ENCODE measurements at places on chromosomes 3 and 15.

GRCh38 chr3:124560666-124561215 lies 169.5 kb upstream of the UMPS start:
- DNase-seq = no peak

- DNase-seq = no peak
These were observed 298.9 kb downstream of the LRTM1 start for GRCh38 chr3:54628888-54629441.

GRCh38 chr3:277873-278272 lies 81.3 kb downstream of the CHL1 start:
- DNase-seq = no peak

- no peak for DNase-seq
These were observed 39.0 kb downstream of the GABPB1 start for GRCh38 chr15:50315814-50316630.

DNA sequence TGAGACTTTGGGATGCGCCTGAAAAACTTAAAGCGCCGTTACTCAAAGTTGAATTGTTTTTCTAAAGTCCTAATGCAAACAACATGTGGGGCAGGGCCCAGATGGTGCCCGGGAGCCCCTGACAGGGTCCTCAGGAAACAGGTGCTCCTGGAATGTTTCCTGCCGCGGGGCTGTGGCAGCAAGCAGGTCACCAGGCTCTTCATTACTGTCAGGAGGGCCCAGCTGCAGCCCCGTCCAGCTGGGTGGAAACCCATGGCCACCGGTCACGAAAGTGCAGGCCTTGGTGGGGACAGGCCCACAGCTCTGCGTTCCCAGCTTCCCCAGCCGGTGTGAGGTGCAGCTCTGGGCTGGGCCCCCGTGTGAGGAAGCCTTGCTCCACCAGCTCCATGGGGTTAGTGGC lies 63.9 kb upstream of the GATA2 start:
- no peak for DNase-seq

GRCh38 chr15:69813881-69814280 lies 283.8 kb downstream of the TLE3 start:
- DNase-seq = no peak

GRCh38 chr15:60371175-60372051 lies 26.4 kb downstream of the ANXA2 start:
- DNase-seq = no peak

- no peak for DNase-seq
These were observed 8.6 kb downstream of the SEMA6D start for GRCh38 chr15:47725906-47726305.

GRCh38 chr3:169996063-169996462 lies 29.5 kb downstream of the SEC62 start:
- no peak for DNase-seq

DNA sequence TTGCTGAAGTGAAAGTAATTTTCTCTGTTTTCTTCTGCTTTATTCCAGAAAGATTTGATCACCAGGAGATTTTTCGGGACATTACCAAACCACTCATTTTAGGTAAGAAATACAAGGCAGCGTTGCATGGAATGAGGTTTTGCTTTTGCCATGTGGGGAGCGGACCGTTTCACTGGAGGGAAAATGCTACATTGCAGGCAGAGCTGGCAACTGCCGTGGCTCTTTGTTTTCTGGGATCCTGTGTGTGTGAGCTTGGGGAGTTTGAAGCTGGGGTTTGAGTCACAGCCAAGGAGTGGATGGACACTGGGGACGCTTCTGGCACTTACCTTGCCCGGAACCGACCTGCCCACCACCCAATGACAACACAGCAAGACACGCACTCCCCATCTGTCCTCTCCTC lies 109.9 kb downstream of the APBA2 start:
- no peak for DNase-seq

GRCh38 chr15:91710080-91710698 lies 143.3 kb upstream of the SLCO3A1 start:
- DNase-seq = no peak

Data from activated CD8-positive, alpha-beta memory T cell treated with anti-CD3 and anti-CD28 coated beads, Interleukin-2, amount 50 U/mL, for 48 hours (primary cell).